Naive thymus-derived CD4-positive, alpha-beta T cell (primary cell): ENCODE measurements at places on chromosomes 4 and X.

DNA sequence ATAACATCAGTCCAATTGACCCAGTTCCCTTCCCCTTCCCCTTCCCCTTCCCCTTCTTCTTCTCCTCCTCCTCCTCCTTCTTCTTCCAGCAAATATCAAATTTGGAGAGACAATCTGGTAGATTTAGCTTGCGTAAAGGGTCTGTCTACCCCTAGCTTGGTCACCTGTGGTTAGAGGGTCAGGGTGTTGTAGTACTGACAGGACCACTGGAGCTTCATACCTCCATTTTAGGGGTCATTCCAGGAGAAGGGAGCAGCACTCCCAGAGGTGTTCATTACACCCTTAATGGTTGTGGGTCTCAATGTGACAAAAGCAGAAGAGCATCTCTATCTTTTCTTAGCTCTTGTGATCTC lies 3.7 kb upstream of the FGB start:
- H3K4me3 ChIP-seq: no peak overlapping the region
- no peaks in the 10 kb centered on the region for H3K4me1 ChIP-seq
- no peaks in the 10 kb centered on the region for H3K36me3 ChIP-seq
- no peaks in the 10 kb centered on the region for H3K27me3 ChIP-seq

GRCh38 chr4:40564815-40565483 lies 64.7 kb downstream of the RBM47 start:
- no peaks in the 10 kb centered on the region for H3K27me3 ChIP-seq
- H3K4me3 ChIP-seq: no peak overlapping the region

- H3K4me1 ChIP-seq: no peaks in the 10 kb centered on the region
- H3K27me3 ChIP-seq: no peaks in the 10 kb centered on the region
- peak; percentile 3 for DNase-seq
- H3K4me3 ChIP-seq: peak overlapping the region; percentile 46
- no peaks in the 10 kb centered on the region for H3K36me3 ChIP-seq
Observed at GRCh38 chrX:12843668-12844279, 23.1 kb upstream of the TLR7 start.

DNA sequence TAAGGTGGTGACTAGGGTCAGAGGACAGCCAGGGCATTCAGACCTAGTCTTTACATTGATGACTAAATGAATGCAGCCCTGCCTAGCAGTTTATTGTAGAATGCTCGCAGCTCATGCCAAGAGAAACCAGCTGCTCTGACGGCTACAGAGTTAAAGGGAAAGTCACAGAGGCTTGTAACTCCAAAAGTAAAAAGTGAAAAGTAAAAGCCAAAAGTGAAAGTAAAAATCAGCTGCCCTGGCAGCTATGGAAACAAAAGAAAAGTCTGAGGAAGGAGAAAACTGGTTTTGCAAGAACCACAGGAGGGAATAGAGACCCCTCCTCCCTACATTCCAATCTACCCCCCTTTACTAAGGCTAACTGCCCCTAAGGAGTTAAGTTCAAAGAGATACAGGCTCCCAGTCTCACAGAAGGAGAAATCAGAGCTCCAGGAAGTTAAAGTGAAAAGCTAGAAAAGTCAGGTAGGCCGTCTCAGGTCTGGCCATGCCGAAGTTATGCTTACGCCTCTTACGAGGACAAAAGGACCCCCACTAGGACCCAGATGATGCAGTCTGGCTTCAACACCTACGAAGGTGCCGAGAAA lies 6.0 kb downstream of the GAGE10 start:
- peaks cover 15% of the 10 kb centered on the region for H3K4me1 ChIP-seq
- H3K4me3 ChIP-seq: peak overlapping the region; percentile 54
- no peaks in the 10 kb centered on the region for H3K36me3 ChIP-seq
- peak overlapping the region; percentile 70 for H3K27ac ChIP-seq

DNA sequence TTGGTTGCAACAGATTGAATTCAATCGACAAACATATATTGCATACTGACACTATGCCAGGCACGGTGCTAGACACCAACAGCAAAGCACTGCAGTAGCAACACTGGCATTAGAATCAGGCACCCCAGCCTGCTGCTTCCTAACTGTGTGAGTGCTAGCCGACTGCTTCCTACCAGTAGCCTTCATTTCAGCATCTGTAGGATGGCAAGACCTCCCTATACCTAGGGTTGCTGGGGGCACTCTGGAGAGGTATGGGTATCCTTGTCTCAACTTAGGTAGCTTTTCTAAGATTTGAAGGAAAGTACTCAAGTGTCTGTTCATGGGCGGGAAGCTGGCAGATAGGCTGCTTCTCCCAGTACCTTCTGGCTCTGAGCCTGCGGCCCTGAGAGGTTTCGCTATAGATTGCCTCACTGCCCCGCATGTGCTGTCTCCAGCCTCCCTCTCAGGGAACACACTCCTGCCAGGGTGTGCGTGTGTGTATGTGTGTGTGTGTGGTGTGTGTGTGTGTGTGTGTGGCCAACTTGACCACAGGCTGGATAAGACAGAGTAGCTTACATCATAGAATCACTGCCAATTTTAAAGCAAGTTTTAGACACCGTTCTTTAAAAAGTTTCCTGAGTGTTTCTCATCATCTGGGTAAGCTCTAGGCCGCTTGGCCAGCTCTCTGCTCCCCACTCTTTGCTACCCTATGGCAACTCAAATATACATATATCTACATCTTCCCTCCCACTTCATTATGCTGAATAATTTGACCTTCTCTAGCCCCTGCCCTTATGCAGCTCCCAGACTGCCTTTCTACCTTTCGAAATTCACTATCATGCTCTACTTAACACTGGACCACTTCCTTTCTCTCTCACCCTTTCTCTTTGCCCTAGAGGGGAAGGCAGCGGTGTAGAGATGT lies 97.0 kb upstream of the PJA1 start:
- H3K27ac ChIP-seq: no peak overlapping the region
- no peak overlapping the region for H3K4me3 ChIP-seq
- H3K36me3 ChIP-seq: no peaks in the 10 kb centered on the region
- no peak for DNase-seq
- H3K4me1 ChIP-seq: no peaks in the 10 kb centered on the region
- H3K27me3 ChIP-seq: no peaks in the 10 kb centered on the region

DNA sequence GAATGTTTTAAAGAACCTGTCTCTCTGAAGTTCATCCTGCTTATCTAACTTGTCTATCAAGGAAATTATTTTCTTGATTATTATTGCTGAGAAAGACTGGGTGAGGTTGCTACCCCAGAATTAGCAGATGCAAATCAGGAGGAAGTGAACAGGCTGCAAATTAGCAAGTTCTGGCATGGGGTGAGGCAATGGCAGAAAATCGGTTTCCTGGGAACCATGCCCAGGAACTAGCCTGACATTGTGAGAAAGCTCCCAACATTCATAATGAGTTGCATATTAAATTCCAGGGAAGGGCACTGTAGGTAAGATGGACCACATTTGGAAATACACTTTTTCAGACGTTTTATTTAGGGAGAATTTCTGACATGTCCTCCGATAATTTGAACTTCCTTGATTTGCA lies 11.6 kb downstream of the ARSF start:
- no peaks in the 10 kb centered on the region for H3K27me3 ChIP-seq
- H3K4me1 ChIP-seq: no peaks in the 10 kb centered on the region
- H3K36me3 ChIP-seq: no peaks in the 10 kb centered on the region
- no peak overlapping the region for H3K4me3 ChIP-seq
- no peak overlapping the region for H3K27ac ChIP-seq

GRCh38 chrX:65609237-65609636 lies 58.2 kb upstream of the MSN start:
- no peak overlapping the region for H3K4me3 ChIP-seq
- H3K4me1 ChIP-seq: no peaks in the 10 kb centered on the region
- H3K27ac ChIP-seq: no peak overlapping the region
- H3K36me3 ChIP-seq: no peaks in the 10 kb centered on the region
- H3K27me3 ChIP-seq: no peaks in the 10 kb centered on the region

DNA sequence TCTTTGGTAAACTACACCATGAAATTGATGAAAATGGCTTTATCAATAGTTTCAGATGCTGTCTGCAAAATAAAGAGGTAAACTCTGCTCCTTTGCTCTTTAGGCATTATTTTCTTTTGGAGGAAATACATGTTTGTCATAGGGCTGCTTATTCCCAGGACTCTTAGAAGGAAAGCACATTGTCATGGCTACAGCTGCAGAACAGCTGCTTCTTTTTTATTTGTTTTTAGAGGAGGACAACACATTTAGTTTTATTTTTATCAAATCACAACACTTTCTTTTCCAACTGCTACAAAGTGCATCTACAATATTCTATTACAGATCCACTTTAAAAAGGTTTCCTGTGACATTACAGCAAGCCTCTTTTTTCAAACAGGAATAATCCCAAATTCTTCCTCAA lies 12.7 kb upstream of the HPF1 start:
- no peak for DNase-seq
- H3K27me3 ChIP-seq: no peaks in the 10 kb centered on the region
- H3K4me1 ChIP-seq: peaks cover 5% of the 10 kb centered on the region
- H3K36me3 ChIP-seq: no peaks in the 10 kb centered on the region
- H3K27ac ChIP-seq: no peak overlapping the region

GRCh38 chr4:43133566-43133965 lies 241.1 kb downstream of the GRXCR1 start:
- H3K4me1 ChIP-seq: no peaks in the 10 kb centered on the region

DNA sequence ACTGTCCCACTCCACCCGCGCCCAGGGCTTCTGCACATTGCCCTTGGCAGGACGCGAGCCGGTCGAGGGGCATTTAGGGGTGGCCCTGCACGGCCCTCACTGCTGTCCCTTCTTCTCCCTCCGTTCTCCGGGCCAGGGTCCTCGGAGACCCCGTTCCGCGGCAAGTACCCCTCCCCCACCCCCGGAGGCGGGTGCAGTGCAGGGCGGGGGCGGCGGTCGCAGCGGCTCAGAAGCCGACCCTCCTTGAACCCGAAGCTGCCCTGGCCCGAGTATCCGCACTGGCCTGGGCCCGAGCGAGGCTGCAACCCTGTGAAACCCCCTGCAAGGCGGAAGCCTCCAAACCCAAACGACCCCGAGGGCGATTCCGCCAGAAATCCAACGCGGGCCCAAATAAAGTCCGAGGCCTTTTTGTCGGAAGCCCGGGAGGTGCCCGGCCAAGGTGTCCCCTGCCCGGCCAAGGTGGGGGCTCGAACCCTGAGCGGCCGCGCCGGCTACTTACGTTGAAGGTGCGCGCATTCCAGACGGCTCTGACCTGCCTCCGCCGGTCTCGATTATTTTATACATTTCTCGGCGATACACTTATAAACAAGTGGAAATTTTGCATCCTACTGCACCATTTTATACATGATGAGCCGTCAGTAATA lies 53.1 kb upstream of the TMEM33 start:
- H3K36me3 ChIP-seq: no peaks in the 10 kb centered on the region
- no peaks in the 10 kb centered on the region for H3K27me3 ChIP-seq
- no peak for DNase-seq
- no peak overlapping the region for H3K27ac ChIP-seq
- peaks cover 14% of the 10 kb centered on the region for H3K4me1 ChIP-seq

- no peaks in the 10 kb centered on the region for H3K27me3 ChIP-seq
- no peak overlapping the region for H3K4me3 ChIP-seq
- DNase-seq: no peak
- H3K36me3 ChIP-seq: no peaks in the 10 kb centered on the region
- H3K27ac ChIP-seq: no peak overlapping the region
Observed at GRCh38 chr4:183588169-183588675, 70.8 kb downstream of the RWDD4 start.

DNA sequence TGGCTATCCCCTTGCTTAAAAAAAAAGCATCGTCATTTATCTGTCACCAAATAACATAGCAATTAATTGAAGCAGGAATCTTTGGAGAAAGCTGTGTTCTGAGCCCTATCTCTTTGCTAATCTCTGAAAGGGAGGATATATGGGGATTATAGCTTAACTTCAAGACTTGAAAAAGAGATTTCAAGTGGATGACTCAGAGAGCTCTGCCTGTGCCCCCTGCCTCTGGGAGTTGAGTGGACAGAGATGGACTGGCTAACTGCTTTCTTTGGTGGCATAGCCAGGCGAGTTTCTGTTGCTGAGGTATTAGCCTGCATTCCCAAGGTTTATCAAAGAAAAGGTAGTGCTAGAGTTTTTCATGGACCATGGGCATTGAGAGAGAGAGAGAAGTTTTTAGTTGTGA lies 91.6 kb downstream of the DDIT4L start:
- no peak overlapping the region for H3K4me3 ChIP-seq
- H3K36me3 ChIP-seq: no peaks in the 10 kb centered on the region

GRCh38 chrX:154750301-154751202 lies at the start of gene GAB3:
Gene GAB3, minus strand, starts transcription at chrX:154751077. Its CDS starts 52 bp downstream, at chrX:154751025.
- peak; percentile 30 for DNase-seq
- H3K4me3 ChIP-seq: peak within 1 kb of the TSS; percentile 51
- peaks cover 12% of the 10 kb centered on the region for H3K4me1 ChIP-seq
- peak within 1 kb of the TSS; percentile 62 for H3K27ac ChIP-seq

DNA sequence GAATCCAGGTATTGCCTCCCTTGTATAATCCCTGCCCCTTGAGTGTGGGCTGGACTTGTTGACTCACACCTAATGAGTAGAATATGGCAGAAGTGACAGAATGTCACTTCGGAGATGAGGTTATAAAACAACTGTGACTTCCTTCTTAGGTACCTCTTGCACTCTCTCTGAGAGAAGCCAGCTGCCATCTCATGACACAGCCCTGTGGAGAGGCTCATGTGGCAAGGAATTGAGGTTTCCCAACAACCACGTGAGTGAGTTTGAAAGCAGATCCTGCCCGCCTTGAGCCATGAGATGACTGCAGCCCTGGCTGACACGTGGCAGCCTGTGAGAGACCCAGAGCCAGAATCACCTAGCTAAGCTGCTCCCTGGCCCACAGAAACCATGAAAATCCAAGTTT lies 13.5 kb downstream of the ASB11 start:
- no peaks in the 10 kb centered on the region for H3K36me3 ChIP-seq
- DNase-seq: no peak
- no peak overlapping the region for H3K27ac ChIP-seq
- H3K4me3 ChIP-seq: no peak overlapping the region
- H3K27me3 ChIP-seq: no peaks in the 10 kb centered on the region
- no peaks in the 10 kb centered on the region for H3K4me1 ChIP-seq

- H3K4me3 ChIP-seq: no peak overlapping the region
- no peak overlapping the region for H3K27ac ChIP-seq
- no peaks in the 10 kb centered on the region for H3K27me3 ChIP-seq
- H3K36me3 ChIP-seq: no peaks in the 10 kb centered on the region
- DNase-seq: no peak
Observed at GRCh38 chr4:6474053-6474568, 1.7 kb upstream of the PPP2R2C start.

- H3K27me3 ChIP-seq: no peaks in the 10 kb centered on the region
- H3K4me1 ChIP-seq: peaks cover under 1% of the 10 kb centered on the region
- H3K27ac ChIP-seq: no peak overlapping the region
- no peak overlapping the region for H3K4me3 ChIP-seq
Observed at GRCh38 chrX:72126048-72126415, 5.7 kb downstream of the RTL5 start.
